ENCODE measurements at places on chromosomes 4 and X.

DNA sequence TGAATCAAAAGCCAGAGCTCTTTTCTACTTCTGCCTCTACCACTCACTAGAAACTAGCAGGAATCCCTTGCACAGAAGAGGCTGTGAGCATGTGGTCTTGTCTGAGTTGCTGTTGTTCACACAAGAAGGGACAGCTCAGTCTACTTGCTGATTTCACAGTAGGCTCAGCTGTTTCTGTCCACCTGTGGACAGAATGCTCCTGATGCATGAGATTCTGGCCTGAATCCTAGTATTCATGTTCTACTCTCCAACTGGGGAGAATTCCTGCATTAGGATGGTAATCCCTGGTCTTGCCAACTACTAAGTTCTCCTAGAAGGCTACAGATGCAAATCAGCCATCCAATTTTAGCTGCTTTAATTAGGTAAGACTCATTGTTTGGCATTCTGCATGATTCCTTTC, 112.8 kb downstream of the PPA2 start:
- ATAC-seq: no peak

DNA sequence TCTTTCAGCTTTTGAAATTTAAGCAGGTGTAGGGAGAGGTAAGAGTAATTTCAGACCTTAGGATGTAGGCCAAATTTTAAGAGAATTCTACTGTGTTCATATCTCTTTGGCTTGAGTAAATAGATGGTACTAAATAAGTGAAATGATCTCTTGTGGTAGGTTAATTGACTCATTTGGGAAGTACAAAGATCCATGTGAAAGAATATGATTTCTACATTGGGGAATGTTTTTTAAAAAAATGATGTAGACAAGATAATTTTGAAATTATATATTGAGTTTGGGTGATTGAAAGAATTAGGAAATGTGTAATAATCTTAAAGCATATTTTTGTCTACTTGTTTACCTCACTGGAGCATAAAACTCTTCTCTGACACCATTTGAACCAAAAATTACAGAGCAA, 35.6 kb downstream of the RAPGEF2 start:
- no peak for ATAC-seq

GRCh38 chrX:31227250-31227649, 155.4 kb upstream of the FTHL17 start:
- no peak for ATAC-seq

DNA sequence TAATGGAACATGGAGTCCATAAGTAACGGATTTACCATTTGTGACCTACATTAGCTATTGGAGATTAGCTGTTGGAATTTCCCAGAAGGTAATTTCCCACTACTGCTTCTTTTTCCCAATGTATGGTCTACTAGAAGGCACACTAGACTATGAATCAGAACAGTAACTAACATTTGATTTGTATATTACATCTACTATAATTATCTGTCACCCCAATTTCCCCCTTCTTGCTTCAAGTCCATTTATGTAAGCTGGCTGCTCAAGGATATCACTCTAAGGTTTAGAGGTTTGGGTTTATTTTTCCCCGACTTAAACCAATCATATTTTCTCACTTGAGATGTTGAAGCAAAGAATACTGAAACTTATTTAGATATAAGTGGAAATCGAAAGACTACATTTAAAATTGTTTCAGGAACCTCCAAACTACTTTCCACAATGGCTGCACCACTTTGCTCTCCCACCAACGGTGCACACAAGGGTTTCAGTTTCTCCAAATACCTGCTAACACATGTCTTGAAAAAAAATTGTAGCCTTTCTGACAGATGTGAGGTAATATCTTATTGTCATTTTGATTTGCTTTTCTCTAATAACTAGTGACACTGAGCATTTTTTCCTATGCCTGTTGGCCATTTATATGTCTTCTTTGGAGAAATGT, 33.3 kb upstream of the H2AZ1 start:
- ATAC-seq: no peak

DNA sequence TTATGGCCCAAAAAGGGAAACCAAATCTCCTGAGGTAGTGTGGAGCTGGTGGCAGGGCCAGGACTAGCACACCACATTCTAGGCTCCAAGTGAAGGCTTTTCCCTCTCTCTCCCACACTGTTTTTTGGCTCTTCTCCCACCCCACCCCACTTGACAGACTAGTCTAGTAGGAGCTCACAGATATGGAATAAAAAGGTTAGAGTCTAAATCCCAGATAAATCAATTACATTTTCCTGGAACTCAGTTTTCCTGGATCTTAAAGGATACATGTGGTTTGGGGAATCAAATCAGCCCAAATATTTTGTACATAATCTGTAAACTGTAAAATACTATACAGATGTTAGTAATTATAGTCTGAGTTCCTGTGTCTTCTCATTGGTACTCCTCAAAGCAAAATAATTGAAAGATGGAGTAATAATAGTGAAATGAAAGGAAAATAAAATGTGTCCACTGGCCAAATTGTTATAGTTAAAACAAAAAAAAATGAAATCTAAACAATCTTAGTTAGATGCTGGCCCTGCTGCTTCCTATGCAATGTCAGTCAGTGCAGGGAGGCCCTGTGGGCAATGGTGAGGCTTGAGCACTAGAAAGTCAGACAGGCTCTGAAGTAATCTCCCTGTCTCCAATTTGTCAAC, 370.4 kb upstream of the CPEB2 start:
- no peak for ATAC-seq

- ATAC-seq: no peak
Measured at GRCh38 chrX:65677954-65678469, 10.6 kb downstream of the MSN start.

- ATAC-seq: no peak
Measured at GRCh38 chr4:119321921-119322687, at the start of gene FABP2. Gene FABP2, minus strand, starts transcription at chr4:119322138. Its CDS starts 36 bp downstream, at chr4:119322102.

GRCh38 chr4:93982255-93982654, 153.7 kb downstream of the ATOH1 start:
- ATAC-seq: no peak

GRCh38 chr4:83115656-83116285, 1.2 kb upstream of the PLAC8 start:
- no peak for ATAC-seq

- no peak for ATAC-seq
Measured at GRCh38 chrX:135396566-135396965, 25.2 kb upstream of the SMIM10L2A start.

- no peak for ATAC-seq
Measured at GRCh38 chr4:99149426-99150019, 5.4 kb upstream of the ADH4 start.
